ENCODE measurements at places on chromosomes 1 and 21.

DNA sequence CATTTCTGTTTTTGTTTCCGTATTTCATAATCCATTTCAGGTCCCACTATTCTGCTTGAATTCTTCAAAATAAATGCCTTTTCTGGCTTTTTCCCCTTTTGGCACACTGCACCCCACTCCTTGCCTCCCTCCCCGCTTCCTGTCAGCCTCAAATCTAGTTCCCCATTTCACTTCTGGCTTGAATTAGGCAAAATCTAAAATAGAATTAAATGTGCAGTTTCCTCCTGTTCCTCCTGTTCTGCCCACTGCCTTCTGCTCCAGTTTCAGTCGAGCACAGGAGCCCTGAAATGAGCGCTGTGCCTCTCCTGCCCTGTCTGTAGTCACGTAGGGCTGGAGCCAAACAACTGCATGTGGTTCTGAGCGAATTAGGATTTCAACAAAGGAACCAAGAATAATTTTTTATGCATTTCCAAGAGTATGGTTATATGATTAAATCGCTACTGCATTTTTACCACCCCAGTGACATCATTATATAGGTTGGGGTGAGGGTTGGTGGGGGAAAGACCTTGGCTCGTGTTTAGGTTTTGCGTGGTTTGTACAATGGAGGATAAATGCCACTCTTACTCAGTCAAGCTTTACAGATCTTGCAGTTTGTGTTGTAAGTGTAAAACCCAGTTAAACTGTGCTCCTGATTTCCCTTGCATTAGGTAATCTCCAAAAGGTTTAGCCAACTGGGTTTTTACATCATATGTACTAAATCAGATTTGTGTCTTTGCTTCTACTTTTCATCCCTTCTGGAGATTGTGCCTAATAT is 114.9 kb downstream of the VPS13D start:
- H3K27me3 ChIP-seq: no peaks in the 10 kb centered on the region
- DNase-seq: no peak
- no peak overlapping the region for H3K4me3 ChIP-seq
- H3K36me3 ChIP-seq: peaks cover 64% of the 10 kb centered on the region

DNA sequence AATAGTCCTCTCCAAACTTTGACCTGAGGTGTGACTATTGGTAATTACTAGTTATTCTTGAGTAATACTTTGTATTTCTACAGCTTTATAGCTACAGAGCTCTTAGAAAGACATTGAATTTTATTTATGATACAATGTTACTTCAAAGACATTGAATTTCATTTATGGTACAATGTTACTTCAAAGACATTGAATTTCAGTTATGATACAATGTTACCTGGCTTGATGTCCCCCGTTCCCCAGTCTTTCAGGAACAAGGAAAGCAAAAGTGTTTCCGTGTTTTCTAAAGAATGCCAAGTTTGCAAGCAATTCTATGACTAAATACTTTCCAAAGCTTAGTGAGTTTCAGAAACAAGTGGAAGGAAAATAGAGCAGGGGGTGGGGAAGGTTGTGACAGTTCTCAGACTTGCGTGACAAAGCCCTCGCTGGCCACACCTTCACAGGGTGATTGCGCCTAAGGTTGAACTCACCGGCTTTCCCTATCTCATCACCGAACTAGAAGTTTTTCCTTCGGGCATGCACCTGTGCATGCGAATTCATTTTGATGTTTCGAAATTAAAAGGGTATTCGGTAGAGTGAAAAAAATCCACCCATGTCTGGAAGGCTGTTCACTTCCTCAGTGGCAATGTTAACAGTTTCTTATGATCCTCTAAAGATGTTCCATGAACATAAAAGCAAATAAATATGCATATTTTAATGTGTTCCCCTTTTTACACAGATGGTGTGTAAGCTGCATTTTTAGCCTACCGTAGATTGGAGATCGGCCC is 909 bp upstream of the PAXBP1 start:
- H3K4me3 ChIP-seq: peak overlapping the region; percentile 79
- peaks cover 27% of the 10 kb centered on the region for H3K36me3 ChIP-seq
- H3K4me1 ChIP-seq: peaks cover 15% of the 10 kb centered on the region
- peak overlapping the region; percentile 93 for H3K27ac ChIP-seq
- DNase-seq: peak; percentile 26

GRCh38 chr21:41552254-41552653 is 44.3 kb upstream of the TMPRSS2 start:
- DNase-seq: no peak
- H3K27ac ChIP-seq: no peak overlapping the region
- H3K27me3 ChIP-seq: peaks cover under 1% of the 10 kb centered on the region
- H3K4me1 ChIP-seq: no peaks in the 10 kb centered on the region
- no peaks in the 10 kb centered on the region for H3K36me3 ChIP-seq

- H3K27me3 ChIP-seq: no peaks in the 10 kb centered on the region
- no peak overlapping the region for H3K27ac ChIP-seq
- H3K4me3 ChIP-seq: no peak overlapping the region
- peaks cover 3% of the 10 kb centered on the region for H3K4me1 ChIP-seq
Observed at GRCh38 chr1:223114871-223115270, 28.2 kb downstream of the TLR5 start.

GRCh38 chr1:226870026-226870400 is 403 bp upstream of the PSEN2 start:
- H3K4me1 ChIP-seq: peaks cover 41% of the 10 kb centered on the region
- DNase-seq: no peak
- H3K4me3 ChIP-seq: peak overlapping the region; percentile 75
- peaks cover 10% of the 10 kb centered on the region for H3K36me3 ChIP-seq
- no peaks in the 10 kb centered on the region for H3K27me3 ChIP-seq

GRCh38 chr21:42965211-42965560 is 9.2 kb upstream of the PKNOX1 start:
- H3K4me3 ChIP-seq: no peak overlapping the region
- H3K27ac ChIP-seq: no peak overlapping the region
- H3K36me3 ChIP-seq: no peaks in the 10 kb centered on the region

DNA sequence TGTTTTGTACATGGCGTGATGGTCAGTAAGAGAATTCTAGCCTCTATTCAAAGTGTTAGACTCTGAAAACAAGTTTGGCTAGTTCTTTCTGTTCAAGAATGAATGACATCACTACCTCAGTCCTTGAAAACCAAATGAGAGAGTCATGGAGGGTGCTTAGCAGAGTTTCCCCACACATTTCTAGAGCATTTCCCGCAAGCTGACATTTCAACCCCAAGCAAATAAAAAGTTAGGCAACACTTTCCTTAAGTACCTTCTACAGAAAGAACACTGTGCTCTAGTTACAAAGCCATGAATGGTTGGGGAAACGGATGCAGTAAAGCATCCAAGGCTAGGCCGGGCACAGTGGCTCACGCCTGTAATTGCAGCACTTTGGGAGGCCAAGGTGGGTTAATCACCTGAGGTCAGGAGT is 47.9 kb upstream of the SLC44A3 start:
- no peak overlapping the region for H3K4me3 ChIP-seq
- no peaks in the 10 kb centered on the region for H3K27me3 ChIP-seq
- H3K36me3 ChIP-seq: no peaks in the 10 kb centered on the region
- H3K27ac ChIP-seq: no peak overlapping the region

DNA sequence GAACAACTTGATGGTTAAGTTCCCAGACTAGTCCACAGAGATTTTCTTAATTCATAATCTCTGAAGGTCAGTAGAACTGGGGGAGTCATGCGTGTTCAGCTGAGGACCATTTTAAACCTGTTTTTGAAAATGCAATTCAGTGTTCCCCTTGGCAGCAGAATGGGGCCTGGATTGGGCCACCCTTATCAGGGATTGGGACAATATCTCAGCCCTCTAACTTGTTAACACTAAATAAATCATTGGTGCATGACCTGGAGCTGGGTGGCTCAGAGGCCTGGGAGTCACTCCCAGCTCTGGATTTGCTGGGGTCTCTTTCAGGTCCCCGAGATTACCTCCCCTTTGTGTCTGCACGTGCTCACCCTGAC is 55.3 kb downstream of the MRPS6 start:
- no peak overlapping the region for H3K4me3 ChIP-seq
- H3K27ac ChIP-seq: peak overlapping the region; percentile 60
- H3K4me1 ChIP-seq: peaks cover 35% of the 10 kb centered on the region
- DNase-seq: no peak
- peaks cover 20% of the 10 kb centered on the region for H3K36me3 ChIP-seq

- no peak overlapping the region for H3K4me3 ChIP-seq
- H3K36me3 ChIP-seq: no peaks in the 10 kb centered on the region
- DNase-seq: no peak
- H3K27me3 ChIP-seq: no peaks in the 10 kb centered on the region
- H3K27ac ChIP-seq: no peak overlapping the region
- H3K4me1 ChIP-seq: no peaks in the 10 kb centered on the region
Observed at GRCh38 chr1:168863772-168864171, 134.8 kb upstream of the DPT start.

DNA sequence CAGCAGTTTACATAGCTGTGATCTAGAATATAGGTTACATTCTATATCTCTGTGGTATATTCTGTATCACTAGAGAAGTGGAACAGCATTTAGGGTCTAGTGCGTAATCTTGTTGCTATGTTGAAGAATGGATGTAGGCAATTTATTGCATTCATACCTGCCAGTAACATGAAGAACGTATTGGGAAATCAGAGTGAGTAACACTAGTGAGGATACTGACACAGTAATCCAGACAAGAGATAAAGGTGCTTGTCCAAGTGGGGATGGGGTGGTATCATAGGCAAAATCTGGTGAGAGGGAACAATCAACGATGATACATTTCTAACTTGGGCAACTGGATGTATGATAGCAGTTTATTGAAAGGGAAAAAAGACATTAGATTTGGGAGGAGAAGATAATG is 9.8 kb downstream of the PPP2R5A start:
- no peak overlapping the region for H3K4me3 ChIP-seq
- H3K27ac ChIP-seq: no peak overlapping the region
- peaks cover 43% of the 10 kb centered on the region for H3K4me1 ChIP-seq
- no peaks in the 10 kb centered on the region for H3K36me3 ChIP-seq
- H3K27me3 ChIP-seq: no peaks in the 10 kb centered on the region

GRCh38 chr1:8814865-8815264 is 2.6 kb downstream of the RERE start:
- H3K27me3 ChIP-seq: no peaks in the 10 kb centered on the region
- peak overlapping the region; percentile 84 for H3K4me3 ChIP-seq
- peaks cover 6% of the 10 kb centered on the region for H3K36me3 ChIP-seq

DNA sequence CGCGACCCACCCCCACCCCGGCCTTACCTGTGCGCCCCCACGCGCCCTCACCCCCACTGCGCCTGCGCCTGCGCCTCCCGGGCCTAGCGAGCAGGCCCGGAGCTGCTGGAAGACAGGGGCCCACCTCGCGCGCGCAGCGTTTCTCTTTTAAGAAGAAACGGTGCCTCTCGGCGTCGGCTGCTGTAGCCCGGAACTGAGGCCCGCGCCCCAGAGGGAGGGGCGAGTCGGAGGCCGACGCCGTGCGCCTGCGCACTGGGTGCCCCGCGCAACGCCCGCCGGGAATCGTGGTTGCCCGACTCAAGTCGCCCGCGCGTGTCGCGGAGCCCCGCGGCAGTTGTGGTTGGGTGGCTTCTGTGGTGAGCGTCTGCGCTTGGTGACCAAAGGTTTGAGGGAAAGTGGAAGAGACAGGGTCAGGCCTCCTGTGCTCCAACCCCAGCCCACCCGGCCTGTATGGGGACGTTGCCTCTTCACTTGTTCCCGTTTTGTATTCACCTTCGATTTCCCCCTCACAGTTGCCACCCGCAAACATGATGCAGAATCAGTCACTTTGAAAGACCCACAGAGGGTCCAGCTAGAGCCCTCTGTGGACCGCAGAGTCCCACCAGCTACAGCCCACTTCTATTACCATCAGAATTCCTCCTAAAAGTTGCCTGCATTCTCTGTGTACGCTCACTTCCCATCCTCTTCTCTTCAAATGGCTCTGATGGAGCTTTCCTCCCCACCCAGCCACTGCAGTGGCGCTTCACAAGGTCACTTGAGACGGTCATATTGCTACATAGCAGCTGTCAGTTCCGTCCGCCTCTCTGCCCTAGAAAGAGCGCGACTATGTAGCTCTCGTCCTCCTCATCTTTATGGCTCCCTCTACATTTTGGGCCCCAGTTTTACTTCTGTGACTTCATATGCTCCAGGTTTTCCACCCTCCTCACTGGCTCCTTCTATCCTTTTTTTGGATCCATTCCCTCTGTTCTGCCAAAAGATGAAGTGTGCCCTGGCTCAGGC is at the start of gene ZNF692:
Gene ZNF692, minus strand, starts transcription at position 195 of the 999 bp plus-strand sequence. CDS start 776 bp downstream, outside the sequence.
- H3K36me3 ChIP-seq: peaks cover 17% of the 10 kb centered on the region
- H3K4me3 ChIP-seq: peak within 1 kb of the TSS; percentile 77
- no peaks in the 10 kb centered on the region for H3K27me3 ChIP-seq

GRCh38 chr1:206696812-206697585 is 12.3 kb downstream of the MAPKAPK2 start:
- H3K27me3 ChIP-seq: no peaks in the 10 kb centered on the region
- peaks cover 5% of the 10 kb centered on the region for H3K36me3 ChIP-seq
- no peak for DNase-seq

DNA sequence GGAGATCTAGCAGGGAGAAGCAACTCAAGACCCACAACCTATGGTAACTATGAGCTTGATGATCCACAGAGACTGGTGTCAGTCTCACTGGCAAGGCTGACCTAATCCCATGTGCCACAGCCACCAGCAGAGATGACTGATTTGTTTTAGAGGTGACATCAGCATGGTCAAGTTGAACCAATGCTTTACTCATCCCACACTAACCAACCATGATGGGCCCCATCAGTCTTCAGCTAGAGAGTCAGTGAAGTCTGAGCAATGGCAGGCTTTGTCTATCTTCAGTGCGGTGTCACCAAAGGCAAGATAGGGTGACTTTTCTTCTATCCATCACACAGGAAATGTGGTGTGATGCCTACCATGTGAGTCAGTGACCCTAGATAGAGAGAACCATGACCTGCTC is 1470.7 kb downstream of the NCAM2 start:
- H3K4me3 ChIP-seq: no peak overlapping the region
- H3K4me1 ChIP-seq: no peaks in the 10 kb centered on the region
- DNase-seq: no peak
- H3K27me3 ChIP-seq: no peaks in the 10 kb centered on the region
- no peak overlapping the region for H3K27ac ChIP-seq

DNA sequence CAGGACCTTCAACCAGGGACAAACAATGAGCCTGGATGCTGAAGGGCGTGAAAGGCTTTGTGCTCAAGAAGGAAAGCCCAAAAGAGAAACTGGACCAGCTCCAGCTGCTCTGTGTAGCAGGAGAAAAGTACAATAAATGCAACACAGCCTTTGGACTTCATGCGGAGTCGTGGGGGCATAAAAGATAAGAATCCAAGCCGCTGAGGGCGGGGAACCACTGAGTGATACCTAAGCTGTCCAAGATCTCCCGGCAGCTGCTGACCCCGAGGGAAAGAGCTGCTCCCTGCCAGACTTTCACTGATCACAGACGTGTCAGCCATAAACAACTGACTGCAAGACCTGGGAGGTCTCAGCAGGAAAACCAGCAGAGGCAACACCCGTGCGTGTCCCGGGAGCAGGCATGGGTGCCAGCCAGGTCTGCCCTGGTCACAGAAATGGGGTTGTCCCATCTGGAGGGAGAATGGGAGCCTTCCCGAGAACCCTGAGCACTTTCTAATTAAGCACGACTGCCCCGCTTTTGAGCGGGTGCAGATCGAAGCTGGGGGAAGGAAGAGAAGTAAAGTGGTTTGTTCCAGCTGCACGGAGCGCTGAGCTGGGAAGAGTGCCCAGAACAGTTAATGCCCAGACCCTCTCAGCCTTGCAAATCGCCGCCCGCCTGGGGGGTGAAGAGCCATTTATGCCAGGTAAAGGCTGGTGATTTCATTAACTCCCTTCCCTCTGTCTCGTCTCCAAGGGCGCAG is 68.3 kb upstream of the TARDBP start:
- peak overlapping the region; percentile 54 for H3K4me3 ChIP-seq
- no peaks in the 10 kb centered on the region for H3K36me3 ChIP-seq
- no peak overlapping the region for H3K27ac ChIP-seq
- peaks cover 15% of the 10 kb centered on the region for H3K4me1 ChIP-seq
- DNase-seq: peak; percentile 17

- H3K27ac ChIP-seq: no peak overlapping the region
- H3K36me3 ChIP-seq: no peaks in the 10 kb centered on the region
- H3K4me1 ChIP-seq: no peaks in the 10 kb centered on the region
- H3K27me3 ChIP-seq: peaks cover 36% of the 10 kb centered on the region
Observed at GRCh38 chr21:46009951-46010705, 28.6 kb downstream of the COL6A1 start.

GRCh38 chr1:205026181-205026580 is 16.8 kb upstream of the CNTN2 start:
- no peak for DNase-seq
- no peak overlapping the region for H3K27ac ChIP-seq
- no peaks in the 10 kb centered on the region for H3K36me3 ChIP-seq

All from MCF 10A (cell line).